ENCODE measurements at places on chromosomes 5 and 9.

- DNase-seq, result no peak
These were observed 155.1 kb upstream of the DMRT1 start for GRCh38 chr9:686321-686813.

GRCh38 chr9:85425153-85425611, 316.6 kb downstream of the AGTPBP1 start:
- no peak for DNase-seq

DNA sequence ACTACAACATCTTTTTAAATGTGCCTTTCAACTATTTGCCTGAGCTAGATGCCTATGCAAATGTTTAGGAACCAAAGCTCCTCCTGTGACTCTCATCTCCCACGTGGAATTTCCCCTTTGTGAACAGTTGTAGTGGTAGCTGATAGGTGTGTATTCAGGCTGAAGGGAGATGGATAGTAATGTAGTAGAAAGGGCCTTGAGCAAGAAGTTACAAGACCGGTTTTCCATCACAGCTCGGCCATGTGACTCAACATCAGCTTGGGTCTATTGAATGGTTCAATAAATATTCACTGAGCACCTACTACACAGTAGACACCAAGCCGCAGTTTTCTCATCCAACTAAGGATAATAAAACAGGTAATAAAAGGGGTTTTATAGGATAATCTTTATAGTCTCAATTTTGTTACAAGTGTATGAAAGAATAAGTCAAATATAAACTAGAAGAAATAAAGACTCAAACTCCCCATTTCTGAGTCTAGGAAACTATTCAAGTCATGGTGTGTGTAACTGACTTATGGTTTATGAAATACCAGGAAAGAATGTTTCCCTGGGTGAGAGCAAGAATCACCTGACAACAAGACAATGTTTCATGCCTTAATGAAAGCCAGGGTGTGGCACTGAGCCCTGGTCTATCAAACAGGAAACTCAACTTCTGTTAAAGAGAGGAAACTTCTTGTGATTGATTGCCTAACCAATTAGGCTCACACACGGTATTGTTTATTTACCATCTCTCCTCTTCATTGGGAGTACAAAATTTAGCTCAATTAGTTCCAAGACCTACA, 187.1 kb upstream of the SPEF2 start:
- DNase-seq, result no peak

DNA sequence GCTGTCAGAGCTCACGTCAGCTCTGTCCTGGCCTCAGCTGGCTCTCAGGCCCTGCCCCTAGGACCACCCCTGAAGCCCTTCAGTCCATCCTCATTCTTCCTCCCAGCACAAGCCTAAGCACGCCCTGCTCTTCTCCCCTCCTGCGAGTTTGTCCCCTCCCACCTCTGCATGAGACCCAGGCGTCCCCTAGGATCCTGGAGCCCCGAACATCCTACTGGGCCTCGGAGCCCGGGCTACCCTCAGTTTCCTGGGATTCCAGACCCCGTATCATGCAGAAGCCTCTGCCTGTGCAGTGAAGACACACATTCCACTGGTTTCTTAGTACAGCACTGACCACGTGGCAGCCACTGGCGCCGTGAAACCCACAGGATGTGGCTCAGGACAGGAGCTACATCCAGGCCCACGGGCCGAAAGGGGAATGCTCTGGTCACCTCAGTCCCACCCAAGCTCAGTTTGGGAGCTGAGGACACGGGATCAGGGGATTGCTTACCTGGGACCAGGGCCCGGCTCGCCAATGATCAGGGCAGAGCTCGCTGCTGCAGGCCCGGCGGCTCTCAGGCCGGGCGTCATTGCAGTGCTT, 64.2 kb downstream of the ZNF354C start:
- DNase-seq, result no peak

DNA sequence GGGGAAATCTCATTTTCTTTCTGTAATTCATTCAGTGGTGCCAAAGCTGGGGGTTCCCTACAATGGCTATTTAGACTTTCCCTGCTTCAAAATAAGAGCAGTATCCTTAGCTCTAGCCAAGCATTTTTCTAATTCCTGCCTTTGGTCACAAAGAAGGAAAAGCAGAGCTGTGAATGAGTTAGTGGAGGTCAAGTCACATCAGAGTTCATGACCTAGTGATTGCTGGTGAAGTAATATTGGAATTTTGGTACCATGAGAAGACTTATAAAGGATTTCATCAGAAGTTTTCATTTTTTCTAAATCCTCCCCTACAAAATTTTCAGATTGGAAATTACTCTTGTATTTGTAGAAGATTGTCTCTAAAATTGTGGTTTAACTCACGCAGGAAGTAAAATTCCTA, 28.0 kb downstream of the DNAJC21 start:
- no peak for DNase-seq

DNA sequence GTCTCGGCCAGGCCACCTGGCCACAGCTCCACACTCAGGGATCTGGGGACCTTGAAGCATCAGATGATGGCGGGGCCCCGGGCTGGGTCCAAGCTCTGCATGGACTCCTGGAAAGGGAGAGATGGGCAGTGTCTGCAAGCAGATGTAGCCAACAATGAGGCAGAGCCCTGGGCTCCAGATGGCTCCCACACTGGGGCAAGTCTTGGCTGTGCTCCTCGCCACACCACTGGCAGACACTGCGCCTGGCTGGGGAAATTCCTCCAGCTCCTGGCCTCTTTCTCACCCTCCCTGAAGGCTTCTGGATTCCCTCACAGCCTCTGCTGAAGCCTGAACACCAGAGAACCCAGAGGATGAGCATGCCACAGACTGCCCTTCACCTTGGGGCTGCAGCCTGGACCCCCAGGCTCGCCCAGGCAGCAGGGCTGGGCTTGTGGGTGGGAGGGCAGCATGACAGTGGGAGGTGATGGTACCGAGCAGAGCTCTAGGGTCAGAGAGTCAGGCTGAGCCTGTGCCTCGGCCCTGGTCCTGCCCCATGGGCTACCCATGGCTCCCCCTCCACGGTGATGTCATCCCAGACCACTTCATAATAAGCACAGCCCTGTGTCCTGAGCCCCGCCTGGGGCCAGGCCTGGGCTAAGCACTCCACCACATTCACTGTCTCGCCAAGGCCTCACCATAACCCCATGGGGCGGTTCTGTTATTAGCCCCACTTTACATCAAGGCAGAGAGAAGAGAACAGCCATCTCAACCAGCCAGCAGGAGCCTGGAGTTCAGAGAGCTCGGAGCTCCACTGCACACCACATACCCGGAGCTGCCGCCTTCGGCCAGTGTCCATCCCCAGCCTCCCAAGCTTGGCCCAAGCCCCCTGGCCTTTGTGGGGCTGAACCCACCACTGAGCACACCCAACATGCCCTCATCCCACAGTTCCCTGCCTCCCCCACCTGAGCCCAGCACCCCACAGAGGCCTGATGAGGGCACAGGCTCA, 62.2 kb upstream of the ADAMTS2 start:
- no peak for DNase-seq

DNA sequence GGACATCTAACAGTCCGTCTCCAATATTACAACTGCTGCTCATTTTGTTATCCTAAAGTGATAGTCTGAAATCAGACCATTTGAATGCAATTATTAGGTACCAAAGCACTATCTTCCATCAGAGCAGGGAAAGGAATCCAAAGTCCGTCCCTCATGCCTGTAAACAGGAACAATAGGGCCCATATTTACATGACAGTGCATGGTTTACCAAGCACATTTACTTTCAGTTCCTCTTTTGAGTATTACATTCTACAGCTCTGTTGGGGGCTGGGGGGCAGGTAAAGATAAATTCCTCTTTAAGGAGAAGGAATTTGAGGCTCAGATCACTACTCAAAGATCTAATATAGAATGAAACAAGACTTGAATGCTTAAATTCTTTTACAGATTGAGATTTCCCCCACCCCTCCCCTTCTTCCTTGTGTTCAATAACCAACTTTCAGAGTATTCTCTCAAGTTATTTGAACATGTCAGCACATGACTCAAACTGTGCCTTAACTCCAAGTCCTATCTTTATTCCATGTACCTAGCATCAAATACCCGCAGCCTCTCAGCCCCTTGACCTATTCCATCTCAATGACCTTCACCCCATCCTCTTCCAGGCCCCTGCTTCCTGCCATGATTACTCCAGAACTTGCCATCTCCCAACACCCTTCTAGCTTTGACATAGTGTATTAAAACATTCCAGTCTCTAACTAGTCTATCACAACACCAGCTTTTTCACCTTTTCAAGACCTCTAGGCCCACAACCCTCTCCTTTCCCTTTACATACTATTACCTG, 71.0 kb downstream of the BRINP1 start:
- DNase-seq, result no peak

- DNase-seq, result no peak
These were observed 47.8 kb upstream of the IL17B start for GRCh38 chr5:149426931-149427330.

DNA sequence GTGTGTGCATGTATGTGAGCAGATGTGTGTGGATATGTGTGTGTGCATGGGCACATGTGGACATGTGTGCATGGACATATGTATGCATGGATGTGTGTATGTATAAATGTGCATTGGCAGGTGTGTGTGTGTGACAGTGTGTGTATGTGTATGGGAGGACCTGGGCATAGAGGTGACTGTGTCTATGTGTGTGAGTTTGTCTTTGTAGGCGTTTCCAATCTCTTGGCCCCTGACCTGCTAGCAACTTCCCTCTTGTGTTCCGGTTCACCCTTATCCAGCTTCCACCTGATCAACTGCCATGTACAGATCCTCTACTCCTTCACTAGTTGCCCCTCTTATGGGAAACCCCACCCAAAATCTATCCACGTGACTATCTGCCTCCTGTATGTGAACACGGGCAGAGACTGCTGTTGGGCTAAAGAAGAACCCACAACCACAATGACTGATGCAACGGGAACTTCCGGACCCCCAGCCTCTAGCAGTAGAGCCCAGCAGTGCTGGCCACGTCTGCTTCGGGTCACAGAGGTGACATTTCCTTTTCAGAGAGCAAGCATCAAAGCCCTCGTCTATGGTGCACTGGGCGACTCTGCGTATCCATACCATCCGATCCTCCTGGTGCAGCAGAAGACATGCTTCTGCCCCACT, 24.9 kb upstream of the GADD45G start:
- DNase-seq, result no peak

DNA sequence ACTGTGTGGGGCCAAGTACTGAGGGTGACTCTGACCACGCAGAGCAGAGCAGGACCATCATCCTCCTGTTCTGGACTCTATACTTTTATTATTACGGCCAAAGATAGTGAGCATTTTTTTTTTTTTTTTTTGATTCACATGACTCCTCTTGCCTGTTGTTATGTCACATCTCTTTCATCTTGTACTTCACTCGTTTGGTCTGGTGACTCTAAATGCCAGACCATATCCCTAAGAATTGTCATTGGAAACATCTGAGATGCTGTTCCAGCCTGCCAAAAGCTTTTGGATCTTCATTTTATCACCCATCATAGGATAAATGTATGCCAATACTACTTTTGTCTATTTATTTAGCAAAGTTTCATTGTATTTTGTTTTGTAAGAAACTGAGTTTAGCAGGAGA, 168.2 kb upstream of the RAI14 start:
- DNase-seq, result no peak

DNA sequence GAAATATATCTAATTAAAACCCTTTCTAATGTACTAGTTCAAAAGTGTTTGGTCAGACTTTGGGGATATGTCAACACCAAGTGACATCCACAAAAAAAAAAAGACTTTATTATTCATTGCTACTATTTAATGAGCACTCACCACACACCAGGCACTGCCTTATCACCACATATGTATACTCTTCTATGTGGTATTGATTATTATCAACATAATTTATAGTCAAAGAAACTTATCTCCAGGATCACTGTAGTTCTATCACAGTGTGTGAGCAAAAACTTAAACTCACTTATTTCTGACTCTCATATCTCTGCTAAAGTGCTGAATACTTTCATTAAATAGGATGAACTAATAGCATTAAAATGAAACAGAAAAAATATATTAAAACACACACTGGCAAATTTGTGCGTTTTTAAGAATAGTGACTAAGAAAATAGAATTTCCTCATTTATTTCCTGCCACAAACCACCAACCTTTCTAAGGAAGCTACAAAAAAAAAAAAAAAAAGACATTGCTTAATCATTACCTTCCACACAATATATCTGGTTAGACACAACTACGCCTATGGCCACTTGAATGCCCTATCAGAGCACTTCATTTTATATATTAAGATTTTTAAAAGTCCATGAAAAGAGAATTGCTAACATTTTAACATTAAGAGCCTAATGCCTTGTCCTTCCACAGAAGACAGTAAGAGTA, 12.8 kb downstream of the SLCO4C1 start:
- DNase-seq, result no peak

DNA sequence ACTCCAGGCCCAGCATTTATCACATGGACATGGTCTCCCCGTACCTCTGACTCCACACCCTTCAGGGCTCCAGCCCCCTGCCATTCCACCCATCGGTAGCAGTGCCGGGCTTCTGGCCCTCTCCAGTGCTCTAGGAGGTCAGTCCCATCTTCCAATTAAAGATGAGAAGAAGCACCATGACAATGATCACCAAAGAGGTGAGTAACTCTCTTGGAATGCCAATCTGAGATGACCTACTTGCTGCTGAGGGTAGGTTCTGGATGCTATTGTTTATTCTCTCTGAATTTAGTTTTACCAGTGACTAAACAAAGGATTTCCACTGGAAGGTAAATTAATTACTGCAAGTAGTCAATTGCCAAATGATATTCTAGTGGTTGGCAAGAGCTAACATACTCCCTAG, 80.8 kb downstream of the TLE4 start:
- DNase-seq, result no peak

GRCh38 chr5:118228489-118228888, 759.9 kb downstream of the DTWD2 start:
- DNase-seq, result no peak

DNA sequence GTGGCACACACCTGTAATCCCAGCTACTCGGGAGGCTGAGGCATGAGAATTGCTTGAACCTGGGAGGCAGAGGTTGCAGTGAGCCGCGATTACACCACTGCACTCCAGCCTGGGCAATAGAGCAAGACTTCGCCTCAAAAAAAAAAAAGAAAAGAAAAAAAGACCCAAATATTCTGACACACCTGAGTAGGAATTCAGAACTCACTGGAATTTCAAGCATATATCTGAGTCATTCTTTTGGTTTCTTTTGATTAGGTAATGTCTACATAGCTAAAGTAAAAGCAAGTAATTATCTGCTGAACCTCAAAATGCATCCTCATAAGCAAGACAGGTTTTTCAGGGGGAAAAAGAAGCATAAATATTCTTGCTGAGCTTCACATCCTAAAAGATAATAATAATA, 35.9 kb downstream of the ANKRD31 start:
- DNase-seq, result no peak

GRCh38 chr9:111621895-111622480, 9.1 kb upstream of the DNAJC25 start:
- DNase-seq, result no peak

DNA sequence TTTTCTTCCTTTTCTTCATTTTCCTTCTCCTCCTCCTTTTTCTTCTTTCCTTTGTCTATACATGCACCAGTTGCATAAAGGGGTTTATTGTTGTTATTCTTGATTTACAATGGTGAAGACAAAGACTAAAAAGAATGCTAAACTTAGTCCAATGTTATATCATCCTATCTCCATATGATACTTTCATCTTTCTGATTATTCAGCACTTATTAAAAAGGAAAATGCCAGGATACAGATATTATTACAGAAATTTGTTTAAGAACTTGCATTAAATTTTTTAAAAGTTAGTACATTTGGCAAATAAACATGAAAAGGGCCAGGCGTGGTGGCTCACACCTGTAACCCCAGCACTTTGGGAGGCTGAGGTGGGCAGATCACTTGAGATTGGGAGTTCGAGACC, 1074.9 kb downstream of the EFNA5 start:
- DNase-seq, result no peak

Data from T-helper 22 cell (primary cell).